ENCODE measurements at places on chromosomes 2 and 18. TPM values are rescaled to one million over a fixed set of nuclear protein-coding genes. Genes with fewer than 3 reads are reported as not detected.

- H3K27me3 ChIP-seq = no peaks in the 10 kb centered on the region
- no peaks in the 10 kb centered on the region for H3K4me1 ChIP-seq
- no peak for DNase-seq
- H3K27ac ChIP-seq = no peak overlapping the region
These were observed 1809.0 kb downstream of the SUCLG1 start for GRCh38 chr2:82650038-82650437.

DNA sequence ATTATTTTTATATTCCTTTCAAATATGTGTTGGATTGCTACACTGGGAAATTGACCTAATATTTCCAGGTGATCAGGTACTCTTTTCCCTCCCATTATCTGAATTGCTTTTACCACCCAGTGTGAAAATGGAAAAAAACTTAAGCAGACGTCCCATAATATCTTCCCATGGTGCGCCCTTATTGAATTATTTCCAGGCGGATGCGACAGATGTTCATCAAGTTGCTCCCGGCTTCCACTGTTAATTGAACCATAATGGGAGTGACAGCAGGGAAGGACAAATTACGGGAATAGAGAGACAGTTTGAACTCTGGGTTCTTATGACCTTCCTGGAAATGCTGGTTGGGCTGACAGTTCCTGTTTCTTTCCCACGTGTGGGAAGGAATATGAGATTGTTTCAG is 93.3 kb downstream of the THSD7B start:
- DNase-seq = no peak
- H3K27ac ChIP-seq = no peak overlapping the region
- no peaks in the 10 kb centered on the region for H3K36me3 ChIP-seq
- no peaks in the 10 kb centered on the region for H3K4me1 ChIP-seq

GPBAR1 gene
- total RNA-seq = 0.76 TPM

CSRNP3 gene
- total RNA-seq = not detected

ORMDL1 gene
- total RNA-seq = 121 TPM

DNA sequence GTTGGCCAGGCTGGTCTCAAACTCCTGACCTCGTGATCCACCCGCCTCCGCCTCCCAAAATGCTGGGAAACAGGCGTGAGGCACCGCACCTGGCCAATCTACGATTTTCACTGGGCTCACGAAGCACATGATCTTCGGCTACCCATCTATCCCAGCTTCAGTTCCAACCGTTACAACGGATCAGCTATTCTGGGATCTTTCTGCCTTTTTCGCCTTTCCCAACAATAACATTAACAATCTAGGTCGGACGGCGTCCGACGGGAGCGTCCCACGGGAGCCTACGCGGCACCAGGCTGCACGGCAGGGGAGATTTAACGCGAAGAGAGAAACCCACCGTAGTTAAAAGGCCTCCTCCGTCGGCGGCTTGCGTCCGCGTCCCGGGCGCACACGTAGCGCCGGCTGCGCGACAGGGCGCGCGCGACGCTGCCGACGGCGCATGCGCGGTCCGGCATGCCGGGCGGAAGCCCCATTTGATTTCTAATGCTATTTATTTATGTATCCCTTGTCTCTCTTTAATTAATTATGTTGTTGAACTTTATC is at the start of gene MSL3B:
MSL3B (minus strand) TSS at position 394 of the 540 bp plus-strand sequence.
- peak within 1 kb of the TSS; percentile 96 for H3K27ac ChIP-seq
- peak within 1 kb of the TSS; percentile 90 for H3K4me3 ChIP-seq
- DNase-seq = peak; percentile 61
- H3K27me3 ChIP-seq = peaks cover 7% of the 10 kb centered on the region
- peaks cover 21% of the 10 kb centered on the region for H3K4me1 ChIP-seq

GRCh38 chr2:69208023-69208595 is 178.9 kb downstream of the GFPT1 start:
- no peaks in the 10 kb centered on the region for H3K36me3 ChIP-seq
- no peak overlapping the region for H3K4me3 ChIP-seq
- H3K27ac ChIP-seq = no peak overlapping the region
- peaks cover 16% of the 10 kb centered on the region for H3K27me3 ChIP-seq

- H3K4me3 ChIP-seq = peak overlapping the region; percentile 55
- H3K36me3 ChIP-seq = no peaks in the 10 kb centered on the region
- no peaks in the 10 kb centered on the region for H3K27me3 ChIP-seq
- H3K27ac ChIP-seq = peak overlapping the region; percentile 16
- H3K4me1 ChIP-seq = peaks cover 96% of the 10 kb centered on the region
These were observed 23.9 kb downstream of the RBMS1 start for GRCh38 chr2:160469621-160470204.

- no peak overlapping the region for H3K4me3 ChIP-seq
- DNase-seq = no peak
- H3K27me3 ChIP-seq = no peaks in the 10 kb centered on the region
- H3K4me1 ChIP-seq = no peaks in the 10 kb centered on the region
These were observed 158.0 kb upstream of the KLHL14 start for GRCh38 chr18:32930695-32931301.

DNA sequence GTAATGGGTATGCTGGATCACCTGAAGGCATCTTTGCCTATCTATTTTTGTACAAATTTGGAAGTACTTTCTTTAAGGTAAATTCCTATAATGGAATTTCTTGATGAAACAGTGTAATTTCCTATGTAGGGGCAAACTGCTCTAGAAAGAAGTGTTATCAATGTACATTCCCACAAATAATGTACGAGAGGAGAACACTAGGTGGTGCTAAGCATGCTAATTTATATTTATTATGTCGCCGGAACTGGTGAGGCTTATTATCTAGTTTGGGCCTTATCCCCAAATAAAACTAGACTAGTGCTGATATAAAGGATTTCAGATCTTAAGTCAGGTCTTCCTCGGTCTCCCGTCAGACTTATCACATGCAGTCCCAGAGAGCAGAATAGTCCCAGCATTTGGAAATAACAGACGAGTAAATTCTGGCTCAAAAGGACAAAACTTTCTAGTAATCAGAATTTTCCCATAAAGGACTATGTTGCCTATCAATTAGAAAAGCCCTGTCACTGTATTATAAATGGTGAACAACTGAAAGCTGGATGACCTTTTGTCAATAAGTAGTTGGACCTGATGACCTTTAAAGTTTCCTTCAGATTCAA is 86.9 kb upstream of the RBBP8 start:
- no peak for DNase-seq
- H3K27me3 ChIP-seq = no peaks in the 10 kb centered on the region
- H3K4me1 ChIP-seq = peaks cover 14% of the 10 kb centered on the region
- H3K36me3 ChIP-seq = no peaks in the 10 kb centered on the region

KRTCAP3 gene
- total RNA-seq = 13.4 TPM

DNA sequence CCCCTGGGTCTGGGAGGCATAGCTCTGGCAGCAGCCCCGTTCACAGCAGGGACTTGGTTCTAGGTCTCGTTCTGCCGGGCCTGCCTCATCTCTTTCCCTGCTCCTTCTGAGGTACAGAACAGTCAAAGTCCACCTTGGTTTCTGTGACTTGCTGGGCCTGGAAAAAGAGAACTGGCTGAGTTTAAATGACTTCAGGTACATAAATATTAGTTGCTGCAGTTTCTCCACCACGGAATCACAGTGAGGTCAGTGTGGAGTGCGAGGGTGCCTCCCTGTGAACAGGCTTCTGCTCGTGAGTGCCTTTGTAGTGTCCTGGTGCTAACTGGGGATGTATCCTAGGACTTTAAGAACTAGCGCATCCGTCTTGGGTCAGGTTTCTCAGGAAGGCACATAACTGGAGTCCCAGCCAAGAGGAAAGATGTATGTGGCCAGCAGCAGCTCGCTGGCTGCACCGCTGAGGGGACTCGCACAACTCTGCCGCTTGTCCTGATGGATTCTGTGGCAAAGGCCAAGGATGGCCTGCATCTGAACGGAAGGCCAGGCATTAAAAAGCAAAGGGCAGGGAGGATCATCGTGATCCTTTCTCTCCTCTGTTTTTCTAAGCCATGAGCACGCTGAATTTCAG is 188.6 kb downstream of the SH3RF3 start:
- no peak overlapping the region for H3K27ac ChIP-seq
- no peak overlapping the region for H3K4me3 ChIP-seq
- peaks cover 18% of the 10 kb centered on the region for H3K4me1 ChIP-seq
- H3K36me3 ChIP-seq = no peaks in the 10 kb centered on the region
- no peaks in the 10 kb centered on the region for H3K27me3 ChIP-seq

KANSL3 gene
- 59.8 TPM for total RNA-seq

DNA sequence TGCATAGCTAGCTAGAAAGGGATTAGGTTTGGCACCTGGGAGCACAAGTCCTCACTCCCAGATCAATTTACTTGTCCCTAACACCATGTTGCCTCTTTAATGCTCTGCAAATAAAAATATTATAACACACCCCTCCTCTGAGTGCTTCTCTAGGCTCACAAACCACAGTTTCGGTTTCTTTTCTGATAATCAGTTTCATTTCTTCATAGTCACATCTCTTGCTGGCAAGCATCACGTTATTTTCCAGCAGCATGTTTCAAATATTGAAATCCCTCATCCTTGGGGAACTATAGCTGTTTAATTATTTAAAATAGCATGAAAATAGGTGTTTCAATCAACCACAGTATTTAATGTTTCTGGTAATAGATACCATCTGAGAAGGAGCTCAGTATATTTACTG is 13.9 kb upstream of the SMCHD1 start:
- H3K27ac ChIP-seq = peak overlapping the region; percentile 74
- H3K4me1 ChIP-seq = peaks cover 53% of the 10 kb centered on the region
- no peak for DNase-seq
- no peaks in the 10 kb centered on the region for H3K27me3 ChIP-seq
- peak overlapping the region; percentile 82 for H3K4me3 ChIP-seq

DNA sequence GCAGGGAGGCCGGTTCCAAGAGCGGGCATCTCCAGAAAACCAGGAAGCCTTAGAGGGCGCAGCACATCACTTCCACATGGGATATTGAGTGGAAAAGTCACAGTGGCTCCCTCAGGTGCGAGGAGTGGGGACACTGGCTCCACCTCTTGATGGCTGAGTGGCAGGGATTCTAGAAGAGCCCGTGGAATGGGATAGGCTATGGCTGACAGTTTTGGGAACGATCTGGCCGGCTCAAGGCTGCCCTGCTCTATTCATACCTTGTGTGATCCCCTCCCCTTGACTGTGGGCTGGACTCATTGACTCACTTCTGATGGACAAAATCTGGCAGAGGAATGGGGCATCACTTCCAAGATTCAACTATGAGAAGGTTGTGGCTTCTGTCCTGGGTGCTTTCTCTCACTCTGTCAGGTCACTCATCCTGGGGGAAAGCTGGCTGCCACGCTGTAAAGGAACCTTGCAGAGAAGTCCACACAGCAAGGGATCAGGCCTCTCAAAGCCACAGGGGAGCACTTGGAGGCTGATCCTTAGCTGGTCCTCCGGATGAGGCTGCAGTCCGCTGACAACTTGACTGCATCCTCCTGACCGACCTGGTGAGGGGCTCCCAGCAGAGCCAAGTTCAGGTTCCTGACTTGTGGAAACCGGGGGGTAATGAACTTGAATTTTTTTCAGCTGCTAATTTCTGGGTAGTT is 46.7 kb upstream of the HS6ST1 start:
- H3K27me3 ChIP-seq = no peaks in the 10 kb centered on the region
- no peaks in the 10 kb centered on the region for H3K4me1 ChIP-seq
- no peak overlapping the region for H3K27ac ChIP-seq
- DNase-seq = no peak
- H3K4me3 ChIP-seq = no peak overlapping the region

Measured in activated T-cell treated with anti-CD3 and anti-CD28 coated beads, Interleukin-2, amount 50 U/mL, for 72 hours (primary cell).